ENCODE measurements at places on chromosomes 6 and 20.

DNA sequence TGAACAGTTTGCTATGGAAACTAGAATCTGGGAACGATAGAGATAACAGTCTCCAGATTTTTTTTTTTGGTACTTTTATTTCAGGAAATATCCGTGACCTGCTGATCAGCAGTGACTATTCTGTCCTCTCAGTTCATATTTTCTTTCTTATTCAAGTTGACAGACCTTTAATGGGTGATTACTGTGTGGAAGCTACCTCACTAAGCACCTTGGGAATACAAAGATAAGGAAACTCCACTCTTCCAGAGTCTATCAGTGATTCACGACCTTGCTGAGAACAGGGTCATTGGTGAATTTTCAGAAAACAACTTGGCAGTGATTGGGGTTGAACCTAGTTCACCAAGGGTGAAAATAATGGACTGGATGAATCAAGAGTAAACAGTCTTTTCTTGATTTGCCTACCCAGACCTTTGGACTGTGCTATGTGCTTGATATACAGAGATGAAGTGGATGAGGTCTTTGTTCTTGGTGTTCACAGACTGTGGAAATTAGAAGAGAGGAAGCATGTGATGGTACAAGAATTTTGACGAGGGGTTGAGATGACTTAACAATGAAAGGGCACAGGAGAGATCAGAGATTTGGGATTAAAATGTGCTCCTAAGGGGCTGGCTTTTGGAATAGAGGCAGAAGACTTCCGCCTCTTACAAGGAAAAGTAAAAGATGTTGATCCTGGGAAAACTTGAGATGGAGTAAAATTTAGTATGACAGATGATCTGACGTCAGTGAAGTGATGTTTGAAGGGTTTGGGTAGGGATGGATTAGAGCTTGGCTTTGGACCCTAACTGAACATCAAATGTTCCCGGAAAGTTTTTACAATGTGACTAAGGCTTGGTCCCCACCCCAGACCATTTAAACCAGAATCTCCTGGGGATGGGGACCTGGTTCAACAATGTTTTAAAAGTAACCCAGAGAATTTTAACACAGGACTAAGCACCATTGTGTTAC, 1.2 kb downstream of the KAT14 start:
- DNase-seq: no peak

- no peak for DNase-seq
Observed at GRCh38 chr6:133248241-133249001, 7.3 kb downstream of the EYA4 start.

DNA sequence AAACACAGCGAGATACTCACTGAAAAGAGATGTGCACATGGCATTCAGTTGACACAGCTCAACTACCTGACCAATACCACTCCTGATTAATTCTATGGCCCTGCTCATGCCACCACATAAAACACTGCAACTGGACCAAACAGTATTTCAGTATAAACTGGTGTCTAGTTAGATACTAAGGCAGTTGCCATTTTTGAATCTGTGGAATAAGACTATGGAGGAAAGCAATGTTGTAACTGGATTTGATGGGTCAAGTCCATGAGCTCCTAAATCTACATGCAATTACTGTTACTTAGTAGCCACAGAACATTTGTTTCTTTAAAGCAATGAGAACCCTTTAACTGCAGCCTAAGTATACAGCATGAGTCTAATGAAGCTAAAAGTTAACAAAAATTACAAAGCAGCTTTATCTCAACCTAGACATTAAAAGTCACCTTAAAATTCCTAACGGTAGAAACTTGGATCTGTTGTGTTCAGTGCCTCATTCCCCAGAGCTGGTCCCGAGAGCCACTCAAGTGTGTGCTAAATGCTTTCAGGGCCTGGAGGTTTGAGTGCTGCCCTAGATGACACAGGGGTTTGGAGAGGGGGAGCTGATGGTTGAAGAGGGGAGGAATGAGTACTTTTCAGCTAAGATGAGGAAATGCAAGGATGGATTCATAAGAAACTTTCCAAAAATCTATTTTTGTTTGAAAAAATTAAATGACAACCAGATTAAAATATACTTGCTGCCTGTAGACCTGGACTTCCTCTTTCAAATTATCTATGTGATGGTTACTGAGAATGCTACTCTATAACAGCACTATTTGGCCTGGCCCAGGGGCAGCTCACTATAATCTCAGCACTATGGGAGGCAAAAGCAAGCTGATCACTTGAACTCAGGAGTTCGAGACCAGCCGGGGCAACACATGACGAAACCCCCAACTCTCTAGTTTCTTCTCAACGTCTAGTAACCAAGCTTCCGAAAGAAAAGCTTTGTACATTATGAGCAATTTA, 15.6 kb downstream of the SNX5 start:
- no peak for DNase-seq

DNA sequence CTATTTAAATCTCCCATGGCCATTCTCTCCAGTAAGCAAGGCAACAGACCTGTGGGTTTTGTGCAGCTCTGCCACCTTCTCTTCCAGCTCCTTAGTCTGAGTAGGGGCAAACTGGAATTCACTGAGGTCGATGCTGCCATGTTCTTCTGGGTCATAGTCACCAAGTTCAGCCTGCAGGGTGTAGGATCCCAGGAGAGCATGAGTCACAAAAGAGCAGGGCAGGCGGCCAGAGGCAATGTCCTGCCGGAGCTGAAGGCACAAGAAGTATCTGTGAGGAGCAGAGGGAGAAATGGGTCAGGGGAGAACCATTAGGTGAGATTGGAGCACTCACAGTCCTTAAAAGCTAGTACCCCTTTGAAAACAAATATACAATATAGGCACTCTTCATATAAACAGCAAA, 73.7 kb downstream of the SMLR1 start:
- no peak for DNase-seq

DNA sequence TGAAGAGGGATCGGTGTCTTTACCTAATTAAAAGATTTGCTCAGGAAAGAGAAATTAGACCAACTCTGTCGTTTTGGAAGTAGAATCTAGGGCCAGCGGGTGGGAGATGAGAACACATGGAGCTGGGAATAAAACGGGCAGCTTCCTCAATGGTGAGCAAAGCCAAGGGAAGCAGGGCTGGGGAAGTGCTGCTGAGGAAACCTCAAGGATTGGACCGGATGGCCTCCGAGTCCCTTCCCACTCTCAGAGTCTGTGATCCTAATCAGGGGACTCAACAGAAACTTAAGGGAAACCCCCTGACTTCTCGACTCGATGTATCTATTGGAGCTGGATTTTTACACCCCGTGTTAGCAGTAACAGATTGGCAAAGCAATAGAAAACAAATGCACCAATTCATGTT, 10.8 kb downstream of the GCNT2 start:
- no peak for DNase-seq

- DNase-seq: no peak
Observed at GRCh38 chr6:146701632-146702031, 102.9 kb downstream of the ADGB start.

DNA sequence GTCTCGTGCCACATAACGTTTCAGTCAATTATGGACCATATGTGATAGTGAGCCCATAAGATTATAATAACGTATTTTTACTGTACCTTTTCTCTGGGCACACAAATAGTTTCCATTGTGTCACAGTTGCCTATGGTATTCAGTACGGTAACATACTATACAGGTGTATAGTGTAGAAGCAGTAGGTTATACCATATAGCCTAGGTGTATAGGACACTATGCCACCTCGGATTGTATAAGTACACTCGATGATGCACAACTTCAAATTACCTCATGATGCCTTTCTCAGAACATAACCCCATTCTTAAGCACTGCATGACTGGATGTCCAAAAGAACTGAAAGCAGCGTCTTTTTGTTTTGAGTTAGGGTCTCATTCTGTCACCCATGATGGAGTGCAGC, 59.5 kb upstream of the MYO6 start:
- DNase-seq: no peak

Measured in CD4-positive, alpha-beta T cell treated with Interleukin-21 for 1 hour (primary cell).